ENCODE measurements at places on chromosomes 5 and 9.

DNA sequence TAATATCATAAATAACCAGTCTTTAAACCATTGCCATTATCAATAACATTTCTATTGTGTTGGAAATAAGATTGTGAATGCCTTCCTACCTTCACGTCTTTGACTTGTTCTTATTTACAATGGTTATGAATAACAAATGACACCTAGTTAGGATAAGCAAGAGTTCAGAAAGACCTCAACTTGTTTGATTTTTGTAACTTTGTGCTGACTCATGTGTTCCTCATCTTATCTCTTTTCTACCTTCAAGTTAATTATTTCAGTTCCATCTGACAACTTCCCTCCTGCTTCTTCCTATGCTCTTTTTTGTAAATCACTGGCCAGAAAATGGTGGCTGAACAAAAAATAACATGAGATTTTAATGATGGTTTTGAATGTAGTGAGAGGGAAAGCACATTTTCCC, 538.5 kb upstream of the TUSC1 start:
- DNase-seq: no peak

GRCh38 chr9:35260186-35260585, 98.4 kb downstream of the UNC13B start:
- DNase-seq: no peak

- DNase-seq: no peak
Measured at GRCh38 chr5:119820016-119820415, 190.7 kb downstream of the FAM170A start.

DNA sequence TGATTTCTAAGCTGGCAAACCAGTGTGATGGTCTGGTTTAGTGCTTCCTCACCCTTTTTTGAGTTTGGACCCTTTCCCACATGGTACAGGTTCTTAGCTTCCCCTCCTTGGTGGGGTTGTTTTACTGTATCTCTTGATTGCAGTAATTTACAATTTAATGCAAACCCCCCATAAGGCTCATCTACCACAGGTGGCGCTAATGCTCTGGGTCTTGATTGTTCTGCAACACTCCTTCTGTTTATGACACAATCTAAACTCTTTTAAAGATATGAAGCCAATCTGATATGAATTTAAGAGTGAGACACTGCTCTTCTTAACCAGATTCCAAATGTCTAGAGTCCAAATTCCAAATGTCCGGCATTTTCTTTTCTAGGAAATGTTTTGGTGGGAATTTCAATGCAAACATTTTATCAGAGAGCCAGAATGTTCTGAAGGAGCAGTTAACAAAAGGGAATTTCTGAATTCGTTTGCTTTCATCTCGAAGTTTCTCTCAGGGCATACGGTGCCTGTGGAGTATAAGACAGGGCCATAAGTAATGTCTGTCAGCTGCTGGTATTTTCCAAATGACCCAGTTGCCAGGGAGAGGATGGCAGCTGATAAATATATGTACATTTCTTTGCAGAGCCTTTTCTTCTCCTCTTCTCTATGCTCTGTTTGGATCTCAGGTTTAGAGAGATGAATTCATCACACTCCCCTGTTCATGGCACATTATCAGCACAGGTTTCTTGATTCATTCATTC, 246.8 kb downstream of the ARHGAP26 start:
- DNase-seq: no peak

DNA sequence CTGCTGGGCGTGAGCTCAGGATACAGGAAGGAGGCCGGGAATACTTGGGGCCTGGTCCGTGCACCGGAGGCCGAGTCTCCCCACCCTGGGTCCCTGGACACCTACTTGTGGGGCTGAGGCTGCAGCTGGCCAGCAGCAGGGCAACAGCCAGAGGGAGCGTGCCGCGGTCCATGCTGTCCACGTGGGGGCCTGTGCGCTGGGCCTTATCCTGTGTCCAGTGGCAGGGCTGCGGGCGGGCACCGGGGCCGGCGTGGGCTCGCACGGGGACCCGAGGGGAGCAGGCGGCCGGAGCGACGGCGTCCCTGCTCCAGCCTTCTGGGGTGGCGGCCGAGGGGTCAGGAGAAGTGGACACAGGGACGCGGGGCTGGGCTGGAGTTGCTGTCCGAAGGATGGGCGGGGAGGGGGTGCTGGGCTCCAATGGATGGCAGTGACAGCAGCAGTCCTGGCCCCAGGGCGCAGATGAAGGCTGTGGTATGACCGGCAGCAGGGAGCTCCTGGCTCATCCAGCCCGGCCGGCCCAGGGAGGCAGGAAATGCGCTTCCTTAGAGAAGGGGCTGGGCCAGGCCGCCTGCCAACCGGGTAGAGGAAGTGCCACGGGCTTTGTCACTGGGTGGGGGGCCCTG, at the start of gene ENG:
ENG (minus strand) TSS at position 475 of the 623 bp plus-strand sequence; CDS start at position 172, 303 bp downstream.
- DNase-seq: peak; percentile 65
